ENCODE measurements at places on chromosomes 13 and 19. TPM values are rescaled to one million over a fixed set of nuclear protein-coding genes. Genes with fewer than 3 reads are reported as not detected.
A peak's percentile ranks its signal among the peaks of the same experiment; 100 is the strongest.

The SMIM44 gene
- 3.7 TPM for total RNA-seq

The ZNF844 gene
- total RNA-seq: 12.2 TPM

GRCh38 chr13:30520571-30520970, 54.8 kb upstream of the HMGB1 start:
- DNase-seq: no peak

The RYR1 gene
- total RNA-seq: 4.9 TPM

GRCh38 chr13:97257228-97257755, 35.2 kb downstream of the MBNL2 start:
- no peak for DNase-seq

GRCh38 chr19:21568816-21569493, 63.6 kb downstream of the ZNF429 start:
- peak; percentile 96 for DNase-seq

DNA sequence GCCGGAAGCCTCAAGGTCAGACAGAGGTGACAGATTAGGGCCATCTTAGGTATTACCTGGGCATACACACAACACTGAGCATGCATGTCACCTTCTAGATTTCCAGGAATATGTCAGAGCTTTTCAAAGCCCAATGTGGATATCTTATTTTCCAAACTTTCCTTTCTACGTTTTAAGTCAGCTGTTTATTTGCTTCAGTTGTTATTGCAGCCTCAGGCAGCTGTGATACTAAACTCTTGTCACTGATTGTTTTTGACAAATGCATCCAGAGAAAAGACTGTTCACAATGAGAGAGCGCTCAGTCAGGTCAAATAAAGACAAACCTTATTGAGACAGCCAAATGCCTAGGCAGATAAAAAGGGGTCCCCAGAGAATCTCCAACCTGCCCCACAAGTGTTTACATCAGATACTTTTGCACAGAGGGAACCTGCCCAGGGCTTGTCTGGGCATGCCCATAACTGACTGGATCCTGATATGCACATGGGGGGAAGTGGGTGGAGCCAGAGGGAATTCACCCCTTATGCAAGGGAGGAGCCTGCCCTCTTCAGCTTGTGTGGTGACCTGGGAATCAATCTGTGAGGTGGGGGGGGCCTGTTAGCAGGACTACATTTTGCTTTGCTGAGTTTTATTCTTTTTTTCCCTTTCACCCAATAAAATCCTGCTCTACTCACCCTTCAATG, 28.5 kb downstream of the MED4 start:
- no peak for DNase-seq

- no peak for DNase-seq
Observed at GRCh38 chr19:4642625-4643024, 3.3 kb downstream of the TNFAIP8L1 start.
